ENCODE measurements at places on chromosomes 12 and 14.

DNA sequence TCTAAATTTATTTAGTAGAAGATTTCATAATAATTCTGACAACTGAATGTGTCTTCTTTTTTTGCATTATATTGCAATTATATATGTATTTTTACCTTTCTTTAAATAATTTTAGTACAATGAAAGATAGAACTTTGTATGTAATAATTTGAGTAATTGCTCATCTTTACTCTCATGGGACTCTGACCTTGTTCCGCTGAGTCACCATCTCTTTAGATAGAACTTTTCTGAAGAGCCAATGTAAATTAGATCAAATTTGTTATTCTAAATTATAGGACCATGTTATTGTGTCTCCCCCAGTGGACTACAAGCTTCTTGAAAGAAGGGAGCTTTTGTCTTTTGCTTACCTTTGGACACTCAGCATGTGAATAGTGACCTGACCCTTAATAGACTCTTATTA, 96.1 kb downstream of the TRHDE start:
- DNase-seq, result no peak

DNA sequence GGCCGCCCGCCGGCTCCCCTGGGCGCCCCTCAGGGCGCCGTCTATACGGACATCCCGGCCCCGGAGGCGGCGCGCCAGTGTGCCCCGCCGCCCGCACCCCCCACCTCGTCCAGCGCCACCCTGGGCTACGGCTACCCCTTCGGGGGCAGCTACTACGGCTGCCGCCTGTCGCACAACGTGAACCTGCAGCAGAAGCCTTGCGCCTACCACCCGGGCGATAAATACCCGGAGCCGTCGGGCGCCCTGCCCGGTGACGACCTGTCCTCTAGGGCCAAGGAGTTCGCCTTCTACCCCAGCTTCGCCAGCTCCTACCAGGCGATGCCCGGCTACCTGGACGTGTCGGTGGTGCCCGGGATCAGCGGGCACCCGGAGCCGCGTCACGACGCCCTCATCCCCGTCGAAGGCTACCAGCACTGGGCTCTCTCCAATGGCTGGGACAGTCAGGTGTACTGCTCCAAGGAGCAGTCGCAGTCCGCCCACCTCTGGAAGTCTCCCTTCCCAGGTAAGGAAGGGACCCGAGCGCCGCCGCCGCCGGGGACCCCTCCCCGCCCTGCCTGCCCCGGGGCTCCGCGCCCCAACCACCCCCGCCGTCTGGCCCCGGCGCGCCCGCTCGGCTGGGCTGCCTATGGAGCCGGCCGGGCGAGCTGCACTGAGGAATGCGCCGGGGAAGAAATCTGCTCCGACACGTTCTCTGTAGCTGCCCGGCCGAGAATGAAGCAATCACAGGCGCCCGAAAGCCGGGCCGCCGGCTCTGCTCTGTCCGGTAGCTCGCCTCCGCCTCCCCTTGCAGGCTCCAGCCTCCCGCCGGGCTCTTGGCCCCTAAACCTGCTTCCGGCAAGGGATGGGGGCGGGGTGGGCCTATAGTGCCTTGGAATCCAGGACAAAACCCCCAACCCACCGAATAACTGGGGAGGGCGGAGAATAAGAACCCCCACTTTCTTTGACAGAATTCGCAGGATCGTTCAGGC, 794 bp downstream of the HOXC13 start:
- DNase-seq, result no peak

DNA sequence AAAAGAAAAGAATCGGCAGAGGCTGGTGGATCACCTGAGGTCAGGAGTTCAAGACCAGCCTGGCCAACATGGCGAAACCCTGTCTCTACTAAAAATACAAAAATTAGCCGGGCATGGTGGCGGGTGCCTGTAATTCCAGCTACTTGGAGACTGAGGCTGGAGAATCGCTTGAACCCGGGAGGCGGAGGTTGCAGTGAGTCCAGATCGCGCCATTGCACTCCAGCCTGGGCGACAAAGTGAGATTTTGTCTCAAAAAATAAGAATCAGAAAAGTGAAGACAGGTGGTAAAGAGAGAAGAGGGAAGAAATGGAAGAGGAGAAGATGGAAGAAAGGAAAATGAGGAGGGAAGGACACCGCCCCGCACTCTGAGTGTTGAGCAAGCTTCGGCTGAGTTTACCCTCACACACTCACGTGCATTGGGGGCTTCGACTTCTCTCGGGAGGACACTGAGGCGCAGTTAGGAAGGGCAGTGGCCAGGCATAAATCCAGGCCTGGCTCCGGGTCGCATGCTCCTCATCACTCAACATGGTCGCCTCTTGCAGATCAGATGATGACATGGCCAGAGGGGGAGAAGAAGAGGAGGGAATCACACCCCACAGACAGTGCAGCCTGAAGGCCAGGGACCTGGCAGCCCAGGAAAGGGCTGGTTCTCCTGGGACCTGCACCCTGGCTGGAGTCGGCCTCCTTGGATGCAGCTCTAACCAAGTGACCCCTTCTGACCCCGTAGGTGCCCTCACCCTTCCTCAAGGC, 61.1 kb downstream of the PRMT8 start:
- DNase-seq, result no peak

DNA sequence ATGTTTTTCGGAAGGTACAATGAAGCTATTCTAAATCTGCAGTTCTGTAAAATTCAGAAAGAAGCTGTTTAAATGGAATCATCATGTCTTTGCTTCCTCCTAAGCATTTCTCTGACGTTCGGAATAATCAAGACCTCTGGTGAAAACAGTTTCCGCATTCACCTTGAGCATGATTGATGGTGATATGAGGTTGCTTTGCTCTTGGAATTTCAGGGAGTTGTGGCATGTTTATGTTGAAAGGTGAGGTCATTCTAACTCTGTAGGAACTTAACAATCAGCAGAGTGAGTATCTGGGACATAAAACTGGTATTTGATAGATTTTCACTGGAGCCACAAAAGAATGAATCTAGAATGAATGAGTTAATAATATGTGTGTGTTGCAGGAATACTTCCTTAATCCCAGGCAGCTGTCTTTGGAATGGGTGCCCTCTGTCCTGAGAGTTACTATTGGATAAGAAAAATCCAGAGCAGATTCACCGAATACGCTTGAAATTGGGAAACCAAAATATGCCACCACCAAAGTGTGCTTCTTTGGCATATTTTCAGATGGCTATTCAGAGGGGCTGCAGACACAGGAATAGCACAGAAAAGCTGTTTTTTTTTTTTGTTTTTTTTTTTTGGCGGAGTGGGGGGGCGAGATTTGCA, 599.1 kb downstream of the CCER1 start:
- DNase-seq, result no peak

DNA sequence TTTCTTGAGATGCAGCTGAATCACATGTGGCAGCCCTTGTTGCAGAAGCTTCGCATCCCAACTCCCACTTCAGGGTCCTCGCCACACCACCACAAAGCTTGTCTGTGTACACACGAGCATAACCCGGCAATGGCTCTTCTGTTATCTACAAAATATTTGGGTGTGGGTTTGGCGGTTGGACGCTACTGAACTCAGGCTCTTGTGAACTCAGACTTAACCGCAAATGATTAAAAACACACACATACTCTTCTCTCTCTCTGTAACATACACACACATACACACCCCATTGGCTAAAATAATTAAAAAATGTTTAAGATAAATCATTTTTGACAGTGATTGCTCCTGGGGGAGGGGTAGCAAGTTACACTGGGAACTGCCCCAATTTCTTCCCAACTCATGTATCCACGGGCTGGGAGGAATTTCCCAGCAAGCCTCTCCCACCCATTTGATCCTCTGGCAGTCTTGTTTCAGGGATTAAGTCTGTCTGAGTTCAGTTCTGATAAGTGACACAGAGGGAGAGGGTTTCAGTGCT, 63.7 kb upstream of the MANSC4 start:
- no peak for DNase-seq

DNA sequence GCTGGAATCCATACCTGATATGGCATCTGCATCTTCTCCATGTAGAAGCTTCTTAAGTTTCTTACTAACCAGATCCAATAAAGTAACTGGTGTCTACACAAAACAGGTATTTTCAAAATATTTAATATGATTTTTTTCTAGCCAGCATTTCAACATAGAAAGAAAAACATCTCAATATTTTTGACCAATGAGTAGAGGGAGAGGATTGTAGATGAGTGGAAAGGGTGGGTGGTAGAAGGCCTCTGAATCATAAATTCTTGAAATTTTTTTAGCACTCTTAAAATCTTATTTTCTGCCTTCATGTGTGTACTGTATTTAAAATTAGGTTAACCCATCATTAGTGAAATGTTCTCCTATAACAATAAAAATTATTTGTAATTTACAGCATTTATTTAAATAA, 18.0 kb downstream of the DEPDC4 start:
- no peak for DNase-seq

GRCh38 chr12:1413930-1414329, 180.5 kb downstream of the FBXL14 start:
- DNase-seq, result no peak

- no peak for DNase-seq
These were observed 12.9 kb downstream of the FSCB start for GRCh38 chr14:44494137-44494536.

GRCh38 chr14:57317248-57317833, 48.6 kb downstream of the AP5M1 start:
- peak; percentile 37 for DNase-seq

GRCh38 chr14:102817318-102817717, 40.1 kb downstream of the TRAF3 start:
- no peak for DNase-seq

GRCh38 chr12:5678176-5678575, 246.3 kb downstream of the NTF3 start:
- no peak for DNase-seq

GRCh38 chr12:92075425-92075914, 70.2 kb downstream of the BTG1 start:
- no peak for DNase-seq

GRCh38 chr12:129145381-129145780, 292.1 kb downstream of the GLT1D1 start:
- no peak for DNase-seq

- no peak for DNase-seq
These were observed 80.4 kb downstream of the VWF start for GRCh38 chr12:6044082-6044481.

- no peak for DNase-seq
These were observed 135.4 kb upstream of the NUDT4 start for GRCh38 chr12:93242154-93242972.

DNA sequence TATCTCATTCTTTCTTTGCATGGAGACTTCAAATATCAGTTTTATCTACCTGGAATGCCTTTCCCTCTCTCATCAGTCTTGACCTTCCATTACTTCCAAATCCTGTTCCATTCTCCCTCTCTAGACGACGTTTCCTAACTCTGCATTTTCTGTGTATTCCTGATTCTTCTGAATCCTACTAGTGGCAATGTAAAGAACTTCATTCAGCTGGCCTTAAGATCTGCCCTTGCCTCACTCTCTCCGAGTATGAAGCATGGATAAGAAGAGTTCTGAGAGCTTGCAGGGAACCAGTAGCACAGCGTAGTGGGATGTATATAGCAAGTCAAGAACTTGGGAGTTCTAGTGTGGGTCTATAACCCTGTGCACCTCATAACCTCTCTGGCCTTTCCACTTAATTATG, 68.5 kb upstream of the HOXC13 start:
- no peak for DNase-seq

DNA sequence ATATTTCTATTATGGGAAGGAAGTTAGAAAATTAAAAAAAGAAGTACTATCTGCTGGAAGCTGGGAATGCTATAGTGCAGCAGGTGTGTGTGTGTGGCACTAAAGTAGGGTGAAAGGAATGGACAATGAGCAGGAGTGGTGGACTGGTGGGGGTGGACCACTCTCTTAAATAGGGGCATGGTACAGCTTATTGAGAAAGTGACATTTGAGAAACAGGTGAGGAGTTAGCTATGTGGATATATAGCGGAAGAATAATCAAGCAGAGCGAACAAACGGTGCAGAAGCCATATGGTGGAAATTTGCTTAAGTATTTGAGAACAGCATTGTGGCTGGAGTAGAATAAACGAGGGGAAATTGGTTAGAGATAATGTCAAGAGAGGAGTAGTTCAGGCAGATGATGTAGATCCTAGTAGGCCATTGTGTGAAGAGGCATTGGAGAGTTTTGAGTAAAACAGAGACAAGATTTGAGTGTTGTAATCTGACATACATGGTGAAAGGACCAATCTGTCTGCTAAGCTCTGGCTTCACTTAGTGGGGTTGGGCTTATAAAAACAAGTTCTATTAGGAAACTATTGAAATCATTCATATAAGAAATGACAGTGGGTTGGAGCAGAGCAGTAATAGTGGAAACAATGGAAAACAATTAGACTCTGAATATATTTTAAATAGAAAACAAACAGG, 149.2 kb upstream of the SYT10 start:
- no peak for DNase-seq

GRCh38 chr12:108709697-108710096, 21.6 kb downstream of the CORO1C start:
- DNase-seq, result no peak

DNA sequence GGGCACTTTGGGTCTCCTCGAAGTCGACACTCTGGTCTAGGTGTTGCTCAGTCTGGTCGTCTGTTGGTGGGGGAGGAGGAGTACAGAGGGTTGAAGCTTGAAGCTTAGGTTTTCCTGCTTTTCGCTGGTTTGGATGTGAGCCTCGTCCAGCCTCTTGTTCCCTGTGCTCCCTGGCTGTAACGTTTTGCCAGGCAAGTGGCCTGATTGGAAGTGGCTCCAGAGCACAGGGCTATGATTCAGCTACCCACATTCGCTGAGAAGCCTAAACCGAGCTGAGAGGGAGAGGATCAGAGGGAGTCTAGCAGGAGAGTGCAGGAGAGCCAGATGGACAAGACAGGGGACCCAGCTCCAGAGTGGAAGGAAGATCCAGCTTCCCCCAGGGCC, 6.1 kb downstream of the HOXC10 start:
- DNase-seq, result no peak

DNA sequence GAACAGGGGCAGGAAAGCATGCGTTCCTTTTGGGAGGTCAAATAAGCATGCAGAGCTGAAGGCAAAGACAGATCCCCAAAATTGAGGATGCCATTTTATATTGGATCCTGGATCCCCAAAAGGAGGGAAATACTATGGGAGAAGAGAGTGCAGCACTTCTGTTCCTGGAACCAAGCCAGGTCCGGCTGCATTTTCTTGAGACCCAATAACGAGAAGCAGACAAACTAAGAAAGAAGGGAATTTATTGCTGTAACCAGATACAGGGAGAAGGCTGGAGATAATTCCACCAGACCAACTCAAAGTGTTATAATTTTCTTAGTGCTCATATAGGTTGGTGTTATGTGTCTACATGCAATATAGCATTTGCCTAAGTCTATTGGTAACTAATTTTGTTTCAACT, 60.8 kb downstream of the PDE6H start:
- no peak for DNase-seq

GRCh38 chr12:49503674-49504180, 35.1 kb upstream of the KCNH3 start:
- no peak for DNase-seq
